ENCODE measurements at places on chromosomes 16 and 17. TPM values are rescaled to one million over a fixed set of nuclear protein-coding genes. Genes with fewer than 3 reads are reported as not detected.

DNA sequence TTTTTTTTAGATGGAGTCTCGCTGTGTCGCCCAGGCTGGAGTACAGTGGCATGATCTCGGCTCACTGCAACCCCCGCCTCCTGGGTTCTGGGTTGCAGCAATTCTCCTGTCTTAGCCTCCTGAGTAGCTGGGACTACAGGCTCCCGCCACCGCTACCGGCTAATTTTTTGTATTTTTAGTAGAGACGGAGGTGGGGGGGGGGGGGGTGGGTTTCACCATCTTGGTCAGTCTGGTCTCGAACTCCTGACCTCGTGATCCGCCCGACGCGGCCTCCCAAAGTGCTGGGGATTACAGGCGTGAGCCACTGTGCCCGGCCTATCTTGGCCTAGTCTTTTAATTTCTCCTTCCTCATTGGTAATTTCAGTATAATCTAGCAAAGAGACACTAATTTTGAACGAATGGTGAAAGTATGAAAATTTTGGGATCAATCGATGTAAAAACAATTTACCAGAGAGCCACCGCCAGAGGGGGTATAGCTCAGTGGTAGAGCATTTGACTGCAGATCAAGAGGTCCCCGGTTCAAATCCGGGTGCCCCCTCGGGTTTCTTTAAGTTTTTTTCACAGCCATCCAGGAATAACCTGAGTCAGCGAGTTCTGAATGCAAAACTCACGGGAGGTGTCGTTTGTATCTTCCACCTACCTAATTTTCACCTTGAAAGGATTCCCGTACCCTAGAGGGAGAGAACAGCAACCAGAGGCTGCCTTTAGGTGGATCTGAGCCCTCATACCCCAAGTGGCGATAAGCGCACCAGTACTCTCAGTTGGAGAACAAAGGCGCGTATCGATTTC is 2.5 kb upstream of the LASP1 start:
- H3K36me3 ChIP-seq: no peaks in the 10 kb centered on the region
- H3K27ac ChIP-seq: peak overlapping the region; percentile 36
- peak overlapping the region; percentile 88 for H3K4me3 ChIP-seq
- peak; percentile 41 for DNase-seq

DNA sequence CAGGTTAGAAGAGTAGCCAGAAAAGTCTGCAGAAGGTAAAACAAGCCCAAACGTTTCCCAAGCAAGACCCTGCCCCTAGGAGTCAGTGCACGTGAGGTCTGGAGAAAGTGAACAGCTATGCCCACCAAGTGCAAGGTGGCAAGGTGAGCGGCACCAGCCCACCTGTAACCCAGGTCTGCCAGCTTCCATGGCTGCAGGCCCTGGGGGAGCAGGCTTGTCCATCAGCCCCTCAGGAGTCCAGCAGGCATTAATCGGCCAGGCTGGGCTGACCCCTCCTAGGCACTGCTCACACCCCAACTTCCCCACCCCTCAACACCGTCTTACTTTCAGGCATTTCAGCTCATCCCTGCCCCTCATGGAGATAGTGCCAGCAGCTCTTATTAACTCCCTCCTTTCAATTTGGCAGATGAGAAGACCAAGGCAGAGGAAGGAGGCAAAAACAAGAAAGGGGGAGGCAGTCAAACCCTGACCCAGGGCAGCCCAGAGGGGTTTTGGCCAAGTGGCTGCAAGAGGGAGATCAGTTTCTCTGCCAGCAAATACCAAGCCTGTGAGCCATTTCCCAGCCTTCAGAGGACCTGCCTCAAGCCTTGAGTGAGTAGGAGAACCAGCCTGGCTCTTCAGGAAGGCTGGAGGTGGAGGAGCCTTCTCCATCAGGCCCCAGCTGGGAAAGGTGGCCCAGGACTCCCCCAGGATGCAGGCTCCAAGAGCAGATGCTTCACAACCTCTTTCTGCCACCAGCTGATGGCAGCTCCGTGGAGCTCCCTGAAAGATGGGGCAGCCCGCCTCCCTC is 14.7 kb downstream of the BEAN1 start:
- H3K27me3 ChIP-seq: peaks cover 16% of the 10 kb centered on the region
- H3K27ac ChIP-seq: no peak overlapping the region
- DNase-seq: peak; percentile 58

CBX4 gene
- 16.9 TPM for total RNA-seq

DNA sequence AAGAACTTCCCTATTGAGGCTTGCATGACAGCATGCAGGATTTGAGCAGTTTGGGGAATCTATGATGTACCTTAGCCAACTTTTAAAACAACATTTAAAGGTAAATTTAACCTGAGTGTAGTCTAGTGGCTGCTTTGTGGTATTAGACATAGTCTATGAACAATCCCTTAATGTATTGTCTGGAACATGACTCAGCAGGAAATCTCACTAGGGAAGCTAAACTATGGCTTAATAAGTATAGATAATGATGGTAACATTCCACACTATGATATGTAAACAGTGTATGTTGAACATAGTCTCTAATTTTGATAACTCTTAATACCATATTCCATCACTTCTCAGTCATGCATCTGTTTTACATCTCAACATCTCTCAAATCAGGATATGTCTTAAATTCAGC is 52.1 kb upstream of the SLC12A3 start:
- H3K4me1 ChIP-seq: peaks cover 19% of the 10 kb centered on the region
- H3K27ac ChIP-seq: peak overlapping the region; percentile 27
- no peaks in the 10 kb centered on the region for H3K27me3 ChIP-seq
- DNase-seq: peak; percentile 53
- H3K36me3 ChIP-seq: no peaks in the 10 kb centered on the region

DNA sequence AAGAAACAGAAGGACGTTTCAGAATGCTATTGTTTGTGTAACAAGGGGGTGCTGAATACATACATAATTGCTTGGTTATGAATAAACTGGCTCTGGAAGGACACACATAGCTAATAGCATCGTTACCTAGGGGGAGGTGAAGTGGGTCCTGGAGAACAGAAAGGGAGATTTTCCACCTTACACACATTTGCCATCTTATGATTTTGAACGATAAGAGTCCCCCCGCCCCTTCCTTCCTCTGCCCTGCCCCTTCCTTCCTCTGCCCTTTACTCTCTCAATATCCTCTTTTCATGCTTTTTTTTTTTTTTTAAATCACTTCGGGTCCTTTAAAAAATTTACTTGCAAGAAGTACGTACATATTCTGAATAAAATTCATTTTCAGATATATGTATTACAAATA is 902 bp upstream of the DHRS7B start:
- H3K27me3 ChIP-seq: no peaks in the 10 kb centered on the region
- no peaks in the 10 kb centered on the region for H3K36me3 ChIP-seq
- H3K27ac ChIP-seq: no peak overlapping the region
- H3K4me1 ChIP-seq: peaks cover 10% of the 10 kb centered on the region
- DNase-seq: no peak

MT1F gene
- total RNA-seq: not detected

DNA sequence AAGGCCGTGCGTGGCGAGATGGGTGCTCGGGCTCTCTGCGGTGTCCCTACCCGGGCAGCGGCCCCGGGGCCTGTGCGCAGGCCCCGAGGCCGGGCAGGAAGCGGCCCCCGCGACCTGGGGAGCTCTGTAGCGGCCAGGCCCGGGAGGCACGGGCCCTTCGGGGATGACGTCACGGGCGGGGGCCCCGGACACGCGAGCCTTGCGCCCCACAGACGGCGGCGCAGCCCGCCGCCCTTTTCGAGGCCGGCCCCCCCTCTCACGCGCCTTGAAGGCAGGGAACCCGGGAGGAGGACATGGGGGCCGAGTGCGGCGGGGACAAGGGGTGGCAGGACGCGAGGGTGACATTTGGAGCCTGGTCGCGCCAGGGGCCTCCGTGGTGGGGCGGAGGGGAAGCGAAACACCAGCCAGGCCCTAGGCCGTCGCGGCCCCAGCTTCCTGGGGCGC is 1.1 kb downstream of the RAI1 start:
- H3K4me3 ChIP-seq: peak overlapping the region; percentile 63
- H3K27me3 ChIP-seq: no peaks in the 10 kb centered on the region
- H3K36me3 ChIP-seq: no peaks in the 10 kb centered on the region
- peak overlapping the region; percentile 91 for H3K27ac ChIP-seq

DNA sequence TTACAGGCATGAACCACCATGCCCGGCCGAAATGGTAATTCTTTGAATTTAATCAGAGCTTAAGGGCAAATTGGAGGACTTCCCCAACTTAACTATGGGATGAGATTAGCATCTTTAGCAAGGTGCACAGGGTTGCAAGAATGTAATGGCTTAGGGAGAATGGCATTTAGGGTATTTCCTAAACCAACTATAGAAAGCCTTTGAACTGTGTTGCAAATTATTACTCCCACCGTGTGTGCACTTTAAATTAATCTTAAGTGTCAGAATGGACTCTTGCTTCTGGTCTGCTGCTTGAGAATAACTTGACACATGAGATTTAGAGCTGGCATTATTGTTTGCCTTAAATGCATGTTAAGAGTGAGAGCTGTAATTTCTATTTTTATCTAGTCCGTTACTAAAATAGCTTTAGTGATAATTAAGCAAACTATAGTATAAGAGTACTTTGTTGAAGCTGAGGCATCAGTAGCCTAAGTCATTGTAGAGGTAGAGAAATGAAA is 59.8 kb downstream of the TUBD1 start:
- peaks cover 49% of the 10 kb centered on the region for H3K4me1 ChIP-seq
- no peaks in the 10 kb centered on the region for H3K27me3 ChIP-seq
- peaks cover under 1% of the 10 kb centered on the region for H3K36me3 ChIP-seq
- H3K27ac ChIP-seq: peak overlapping the region; percentile 100
- peak; percentile 95 for DNase-seq

TNK1 gene
- total RNA-seq: 1.6 TPM

GRCh38 chr17:76270770-76271668 is 5.9 kb downstream of the UBALD2 start:
- H3K4me1 ChIP-seq: peaks cover 8% of the 10 kb centered on the region
- no peaks in the 10 kb centered on the region for H3K27me3 ChIP-seq
- H3K4me3 ChIP-seq: no peak overlapping the region

DNA sequence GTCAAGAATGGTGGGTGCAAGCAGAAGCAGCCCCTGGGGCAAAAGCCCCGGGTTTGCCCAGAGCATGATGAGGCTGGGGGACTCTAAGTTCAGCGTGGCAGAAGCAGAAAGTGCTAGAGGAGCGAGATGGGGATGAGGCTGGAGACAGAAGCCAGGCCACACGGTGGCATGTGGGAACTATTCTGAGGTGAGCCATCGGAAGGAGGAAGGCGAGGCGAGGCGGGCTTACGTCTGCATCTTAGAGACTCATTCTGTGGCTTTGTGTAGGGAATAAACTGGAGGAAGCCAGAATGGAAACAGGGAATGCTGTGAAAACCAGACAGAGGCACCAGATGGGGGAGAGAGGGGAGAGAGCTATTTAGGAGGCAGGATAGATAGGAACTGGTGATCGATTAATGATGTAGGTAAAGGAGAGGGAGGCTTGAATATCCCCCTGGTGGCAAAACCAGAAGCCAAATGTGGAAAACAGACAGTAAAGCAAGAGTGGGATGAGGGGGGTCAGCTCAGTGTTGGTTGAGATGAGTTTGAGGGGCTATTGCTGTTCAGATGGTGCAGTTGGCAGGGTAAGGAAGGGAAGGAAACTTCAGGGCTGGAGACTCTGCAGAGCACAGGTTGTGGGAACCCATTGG is 3.1 kb upstream of the TNFSF13 start:
- DNase-seq: no peak
- peaks cover 10% of the 10 kb centered on the region for H3K4me1 ChIP-seq
- H3K36me3 ChIP-seq: no peaks in the 10 kb centered on the region
- no peak overlapping the region for H3K4me3 ChIP-seq
- H3K27ac ChIP-seq: no peak overlapping the region

C17orf78 gene
- not detected for total RNA-seq

GRCh38 chr17:38942696-38943334 is 17.4 kb downstream of the LASP1NB start:
- H3K4me3 ChIP-seq: no peak overlapping the region
- no peaks in the 10 kb centered on the region for H3K27me3 ChIP-seq
- no peaks in the 10 kb centered on the region for H3K36me3 ChIP-seq

SP6 gene
- 1.3 TPM for total RNA-seq

CTF1 gene
- 5.2 TPM for total RNA-seq

DNA sequence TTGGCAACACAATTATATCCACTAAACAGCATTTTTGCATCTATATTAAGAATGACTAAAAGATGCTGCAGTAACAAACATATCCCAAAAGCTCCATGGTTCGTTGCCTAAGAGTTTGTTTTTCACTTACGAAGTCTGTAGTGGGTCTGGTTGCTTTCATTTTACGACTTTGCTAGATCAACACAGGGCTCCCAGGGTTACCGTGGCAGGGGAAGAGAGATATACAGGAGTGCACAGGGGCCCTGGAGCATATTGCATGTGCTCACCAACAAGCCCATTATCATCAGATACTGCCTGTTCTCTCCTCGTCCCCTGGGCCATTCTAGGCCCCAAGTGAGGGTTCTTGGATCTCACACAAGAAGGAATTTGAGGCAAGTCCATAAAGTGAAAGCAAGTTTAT is 3.1 kb upstream of the MMP2 start:
- H3K27me3 ChIP-seq: no peaks in the 10 kb centered on the region
- no peak overlapping the region for H3K27ac ChIP-seq
- peaks cover 21% of the 10 kb centered on the region for H3K4me1 ChIP-seq
- DNase-seq: no peak
- H3K4me3 ChIP-seq: no peak overlapping the region
- no peaks in the 10 kb centered on the region for H3K36me3 ChIP-seq

DNA sequence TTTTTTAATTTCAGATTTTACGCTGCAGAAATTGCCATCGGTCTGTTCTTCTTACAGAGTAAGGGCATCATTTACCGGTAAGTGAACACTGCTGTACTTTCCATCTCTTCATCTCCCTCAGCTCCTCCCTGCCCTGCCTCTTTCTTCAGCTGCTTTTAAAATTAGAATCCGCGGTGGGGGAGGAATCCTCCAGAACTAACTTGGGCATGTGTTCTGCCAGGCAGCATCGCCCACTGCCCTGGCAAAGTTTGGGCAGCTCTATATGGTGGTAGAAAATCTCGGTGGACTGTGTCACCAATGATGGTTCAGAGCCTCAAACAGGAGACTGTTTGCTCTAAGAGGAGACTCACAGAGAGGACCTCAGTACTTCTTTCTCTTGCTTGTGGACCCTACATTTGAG is 81.6 kb upstream of the CACNG3 start:
- H3K27me3 ChIP-seq: no peaks in the 10 kb centered on the region
- no peaks in the 10 kb centered on the region for H3K36me3 ChIP-seq
- DNase-seq: no peak
- no peak overlapping the region for H3K27ac ChIP-seq
- H3K4me1 ChIP-seq: no peaks in the 10 kb centered on the region

SLC12A3 gene
- 0.18 TPM for total RNA-seq

DNA sequence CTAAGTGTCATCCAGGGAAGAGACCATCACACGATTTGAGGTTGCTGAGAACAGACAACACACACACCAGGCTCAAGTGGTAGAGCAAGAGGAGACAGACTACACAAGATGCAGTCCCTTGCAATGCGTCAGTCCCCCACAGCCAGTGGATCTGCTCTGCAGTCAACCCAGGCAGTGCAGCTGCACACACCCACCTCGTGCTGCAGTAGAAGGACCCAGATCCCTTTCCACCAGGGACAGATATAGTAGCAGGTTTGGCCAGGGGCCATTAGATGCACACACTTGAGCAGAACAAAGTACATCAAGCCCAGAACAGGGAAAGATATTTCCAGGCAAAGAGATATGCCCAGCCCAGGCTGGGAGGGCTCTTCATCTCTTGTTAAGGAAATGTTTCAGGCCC is 112.9 kb downstream of the GRIN2A start:
- no peaks in the 10 kb centered on the region for H3K4me1 ChIP-seq
- no peak overlapping the region for H3K27ac ChIP-seq
- no peak for DNase-seq
- no peak overlapping the region for H3K4me3 ChIP-seq
- H3K27me3 ChIP-seq: no peaks in the 10 kb centered on the region
